GM23338 (cell line): ENCODE measurements at places on chromosomes 11 and 22.

GRCh38 chr11:96299155-96299888 lies 43.7 kb downstream of the MAML2 start:
- no peak for DNase-seq

DNA sequence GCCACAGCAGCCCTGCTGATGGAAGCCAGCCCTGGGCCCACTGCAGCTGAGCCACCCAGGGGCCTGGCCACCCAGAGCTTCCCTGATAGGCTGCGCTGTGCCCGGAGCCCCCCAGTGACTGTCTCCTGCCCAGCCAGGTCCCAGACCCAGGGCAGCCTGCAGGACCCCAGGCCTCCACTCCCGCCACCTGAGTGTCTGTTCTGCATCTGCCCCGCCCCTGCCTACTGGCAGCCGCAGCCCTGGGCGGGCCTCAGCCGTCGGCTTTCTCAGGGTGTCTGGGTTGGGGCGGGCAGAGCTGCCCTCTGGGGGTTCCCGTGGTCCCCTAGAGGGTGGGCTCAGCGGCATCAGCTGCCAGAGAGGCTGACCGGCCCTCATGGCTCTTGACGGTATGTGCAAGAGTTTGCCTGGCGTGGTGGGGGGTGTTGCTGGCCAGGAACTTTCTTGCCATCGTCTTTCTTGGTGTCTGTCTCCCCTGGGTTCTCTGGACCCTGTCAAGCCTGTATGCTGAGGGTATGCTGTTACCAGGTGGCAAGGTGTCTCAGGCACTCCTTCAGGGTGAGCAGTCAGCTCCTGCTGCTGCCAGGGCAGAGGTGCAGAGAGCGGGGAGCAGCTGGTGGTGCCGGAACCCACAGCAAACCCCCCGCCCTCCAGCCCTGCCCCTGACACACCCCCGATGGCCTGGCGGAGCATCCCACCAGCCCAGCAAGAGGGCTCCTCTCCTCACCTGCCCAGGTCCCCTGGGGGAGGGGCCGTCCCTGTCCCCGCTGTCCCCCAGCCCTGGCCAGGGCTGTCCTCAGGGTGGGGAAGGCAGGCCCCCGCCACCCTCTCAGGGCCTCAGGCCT lies 12.2 kb upstream of the PIM3 start:
- no peak for DNase-seq

DNA sequence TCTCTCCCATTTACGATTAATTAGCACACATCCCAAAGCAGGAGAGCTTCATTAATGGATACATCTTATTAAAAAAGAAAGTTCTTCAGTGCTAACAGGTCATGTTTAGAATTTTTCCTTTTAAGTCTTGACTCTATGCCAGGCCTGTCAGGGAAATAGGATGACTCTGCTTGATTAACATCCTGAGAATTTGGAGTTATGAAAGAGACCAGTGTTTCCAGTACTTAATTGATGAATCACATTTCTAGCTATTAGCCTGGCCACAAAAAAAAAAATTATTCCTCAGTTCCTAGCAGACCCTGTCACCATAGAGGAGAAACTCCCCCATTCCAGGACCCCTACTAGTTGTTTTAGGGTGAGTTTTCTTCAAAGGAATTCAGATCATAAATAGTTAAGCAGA lies 23.6 kb upstream of the ME3 start:
- DNase-seq = no peak

- peak; percentile 52 for DNase-seq
Measured at GRCh38 chr11:59172345-59173079, 580 bp downstream of the DTX4 start.

GRCh38 chr22:28014211-28015045 lies 95.4 kb upstream of the PITPNB start:
- no peak for DNase-seq

DNA sequence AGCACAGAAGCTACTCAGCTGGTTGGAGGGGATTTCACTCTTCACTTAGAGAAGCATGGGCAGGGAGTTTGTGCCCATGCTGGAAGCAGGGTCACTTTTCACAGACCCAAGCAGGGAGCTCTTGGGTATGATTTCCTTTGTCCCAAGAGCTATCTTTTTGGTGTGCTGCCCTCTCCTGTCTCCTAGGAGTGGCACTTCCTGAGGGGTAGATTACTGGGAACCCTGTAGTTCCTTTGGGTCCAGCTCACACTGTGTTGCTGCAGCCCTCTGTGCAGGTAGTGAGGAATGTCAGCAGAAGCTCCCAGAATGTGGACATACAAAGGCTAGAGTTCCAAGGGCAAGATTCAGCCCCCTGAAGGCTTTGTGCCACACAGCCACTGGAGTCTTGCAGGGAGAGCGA lies 537.1 kb upstream of the ANO3 start:
- peak; percentile 31 for DNase-seq
